ENCODE measurements at places on chromosomes 13 and 19.

GRCh38 chr19:39347332-39348164, 5.3 kb downstream of the SAMD4B start:
- DNase-seq = no peak

DNA sequence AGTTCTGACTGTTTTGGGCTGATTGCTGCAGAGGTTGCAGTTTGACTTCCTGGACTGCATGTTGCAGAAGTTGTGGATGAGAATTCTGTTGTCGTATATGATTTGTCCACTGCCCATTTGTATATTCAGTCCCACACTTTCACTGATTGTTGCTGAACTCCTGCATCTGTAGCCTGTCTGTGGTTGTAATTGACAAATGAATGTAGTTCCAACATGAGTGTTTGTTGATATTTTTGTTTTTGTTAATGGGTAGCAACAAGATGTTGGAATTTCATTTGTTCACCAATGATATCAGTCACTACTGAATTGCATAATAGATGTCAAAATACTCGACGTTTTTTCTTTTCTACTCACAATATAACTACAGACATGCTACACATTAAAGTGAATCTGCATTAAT, 533.9 kb downstream of the DCT start:
- DNase-seq = no peak

GRCh38 chr19:17473041-17473440, 2.7 kb downstream of the SLC27A1 start:
- no peak for DNase-seq

DNA sequence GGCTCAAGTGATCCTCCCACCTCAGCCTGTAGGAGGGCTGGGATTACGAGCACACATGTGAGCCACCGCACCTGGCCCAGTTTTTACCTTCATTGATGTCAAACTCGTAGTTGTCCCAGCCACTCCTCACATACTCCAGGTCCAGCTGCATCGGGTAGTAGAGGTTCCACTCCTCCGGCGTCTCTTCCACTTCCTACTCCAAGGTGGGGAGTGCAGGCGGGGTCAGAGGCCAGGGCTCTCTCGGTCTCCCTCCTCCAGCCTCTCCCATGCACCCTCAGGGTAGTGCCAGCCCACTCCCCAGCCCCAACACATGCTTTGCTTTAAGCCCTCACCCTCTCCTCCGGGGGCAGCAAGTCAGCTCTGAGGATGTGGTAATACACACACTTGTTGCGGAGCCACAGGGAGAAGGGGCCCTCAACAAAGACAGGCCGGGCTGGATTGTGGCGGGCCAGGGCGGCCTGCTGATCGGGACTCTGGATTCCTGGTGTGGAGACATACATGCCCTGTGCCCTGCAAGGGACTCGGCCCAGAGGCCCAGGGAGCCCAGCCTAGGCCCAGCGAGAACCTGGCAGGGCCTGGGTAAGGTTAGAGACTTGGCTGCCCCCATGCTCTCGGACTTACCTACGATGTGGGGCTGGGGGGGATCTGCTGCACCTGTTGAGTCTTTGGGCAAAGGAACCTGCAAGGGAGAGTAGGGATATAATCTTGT, 1.9 kb upstream of the ZNF653 start:
- DNase-seq = no peak

DNA sequence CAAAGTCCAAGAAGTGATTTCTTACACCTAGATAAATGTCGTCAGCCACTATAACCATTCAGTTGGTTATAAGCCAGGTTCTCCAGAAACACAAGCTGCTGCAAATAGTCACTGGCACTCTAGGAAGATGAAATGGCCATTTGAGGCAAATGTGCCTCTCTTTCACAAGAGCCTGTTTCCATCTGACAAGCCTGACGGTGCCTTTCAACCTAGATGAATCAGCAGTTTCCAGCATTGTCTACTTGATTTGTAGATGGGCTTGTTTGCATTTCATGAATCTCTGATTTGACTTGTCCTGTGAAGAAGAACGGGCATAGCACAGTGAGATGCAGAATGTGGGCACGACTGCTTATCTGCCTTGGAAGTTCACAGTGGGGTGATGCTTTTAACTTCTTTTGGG, 327.2 kb downstream of the LMO7 start:
- DNase-seq = no peak

DNA sequence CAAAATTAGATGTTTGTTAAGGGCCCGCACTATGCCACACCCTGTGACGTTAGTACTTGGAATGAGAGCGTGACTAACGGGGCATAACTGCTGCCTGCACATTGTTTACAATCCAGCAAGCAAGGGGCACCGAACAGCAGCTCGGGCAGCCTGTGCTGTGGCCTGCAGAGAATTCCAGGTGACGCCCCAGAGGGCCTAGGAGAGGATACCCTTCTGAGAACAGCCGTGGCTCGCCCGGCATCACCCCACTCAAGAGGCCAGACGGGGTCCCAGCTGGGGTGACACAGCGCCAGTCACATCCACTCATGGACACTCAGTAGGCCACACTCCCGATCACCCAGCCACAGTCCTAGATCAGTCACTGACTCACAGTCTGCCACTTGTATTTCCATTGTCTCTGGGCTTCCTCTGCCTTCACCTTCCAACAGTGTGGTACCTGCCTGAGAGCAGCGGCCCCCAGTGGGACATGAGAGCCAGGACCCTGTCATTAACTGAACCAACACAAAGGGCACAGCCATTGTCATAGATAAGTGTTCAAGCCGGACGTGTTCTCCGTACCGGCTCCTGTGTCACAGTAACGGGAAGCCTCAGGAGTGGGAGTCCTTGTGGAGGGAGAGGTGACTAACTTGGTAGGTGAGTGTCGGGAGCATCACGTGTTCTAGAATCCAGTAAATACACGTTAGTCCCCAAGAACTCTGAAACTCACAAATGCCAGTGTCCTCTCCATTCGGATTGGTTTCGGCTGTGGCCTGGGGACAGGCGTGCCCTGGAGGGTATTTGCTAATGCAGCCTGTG, 7.5 kb downstream of the ZNF331 start:
- no peak for DNase-seq

- DNase-seq = no peak
These were observed 98.0 kb downstream of the EDNRB start for GRCh38 chr13:77820431-77821149.

DNA sequence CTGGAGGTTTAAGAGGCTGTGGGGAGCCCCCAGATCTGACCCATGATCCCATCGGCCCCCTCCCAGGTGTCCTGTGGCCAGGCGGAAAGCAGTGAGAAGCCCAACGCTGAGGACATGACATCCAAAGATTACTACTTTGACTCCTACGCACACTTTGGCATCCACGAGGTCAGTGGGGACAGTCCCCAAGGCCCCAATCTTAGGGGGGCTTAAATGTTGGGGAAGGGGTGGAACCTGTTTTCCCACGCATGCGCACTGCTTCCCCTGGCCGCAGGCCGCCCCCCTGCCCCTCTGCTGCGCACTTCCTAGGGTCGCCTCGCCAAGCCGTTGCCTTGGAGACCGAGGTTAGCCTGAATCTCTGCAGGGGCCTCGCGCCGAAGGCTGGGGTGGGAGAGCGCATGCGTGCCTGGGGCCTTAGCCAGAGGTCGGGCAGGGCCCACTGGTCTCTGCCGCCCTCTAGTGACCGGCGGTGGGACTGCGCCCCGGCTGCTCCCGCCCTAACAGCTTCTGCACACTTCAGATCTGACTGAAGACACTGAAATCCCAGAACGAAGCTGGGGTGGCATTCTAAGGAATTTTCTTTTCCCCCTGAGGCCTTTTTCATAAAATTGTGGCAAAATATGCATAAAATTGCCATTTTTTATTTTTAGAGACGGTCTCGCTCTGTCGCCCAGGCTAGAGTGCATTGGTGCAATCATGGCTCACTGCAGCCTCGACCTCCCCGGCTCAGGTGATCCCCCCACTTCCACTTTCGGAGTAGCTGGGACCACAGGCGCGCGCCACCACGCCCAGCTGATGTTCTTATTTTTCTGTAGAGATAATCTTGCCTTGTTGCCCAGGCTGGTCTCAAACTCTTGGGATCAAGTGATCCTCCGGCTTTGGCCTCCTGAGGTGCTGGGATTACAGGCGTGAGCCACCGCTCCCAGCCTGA, 3.6 kb downstream of the PRMT1 start:
- DNase-seq = peak; percentile 84

GRCh38 chr13:44739539-44739938, 163.4 kb upstream of the TSC22D1 start:
- no peak for DNase-seq

DNA sequence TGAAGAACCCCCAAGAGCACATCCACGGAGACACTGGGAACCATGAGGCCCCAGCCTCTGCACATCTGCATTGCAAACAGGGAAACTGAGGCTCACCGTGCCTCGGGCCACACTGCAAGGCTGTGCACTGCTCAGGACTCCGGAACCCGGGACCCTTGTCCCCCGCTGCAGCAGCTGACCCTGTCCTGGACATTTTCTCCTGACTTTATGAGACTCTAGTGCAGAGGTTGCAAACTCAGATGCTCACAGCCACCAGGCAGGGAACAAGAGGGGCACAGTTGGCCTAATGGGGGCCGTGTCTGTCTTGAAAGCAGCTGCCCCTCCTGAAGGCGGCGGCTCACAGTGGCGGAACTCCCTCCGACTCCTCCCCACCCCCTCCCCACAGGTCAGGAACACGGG, 16.5 kb upstream of the IGLON5 start:
- no peak for DNase-seq

DNA sequence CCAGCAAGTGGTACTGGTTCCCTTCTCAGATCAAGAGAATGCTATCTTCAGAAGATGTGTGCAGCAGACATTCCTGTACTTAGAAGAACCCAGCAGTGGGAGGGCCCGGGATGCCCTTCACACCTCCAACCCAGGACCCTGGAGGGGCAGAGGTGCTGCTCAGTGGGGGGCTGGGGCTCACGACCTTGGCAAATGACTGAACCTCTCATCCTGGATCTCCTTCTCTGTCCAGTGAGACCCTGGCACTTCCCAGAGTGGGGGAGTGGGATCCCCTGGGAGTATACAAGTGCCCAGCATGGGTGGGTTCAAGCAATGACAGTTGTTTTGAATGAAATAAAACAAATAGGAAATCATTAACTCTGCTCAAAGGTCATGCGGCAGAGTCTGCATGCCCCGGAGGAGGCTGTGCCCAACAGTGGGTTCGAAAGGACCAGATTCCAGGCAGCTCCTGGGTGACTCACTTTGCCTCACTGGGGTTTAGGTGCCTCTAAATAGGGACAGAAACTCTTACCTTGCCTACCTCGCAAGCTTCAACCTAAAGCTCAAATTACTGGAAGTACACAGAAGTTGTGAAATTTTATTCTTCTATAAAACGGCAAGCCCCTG, 26.9 kb downstream of the GGACT start:
- DNase-seq = no peak

DNA sequence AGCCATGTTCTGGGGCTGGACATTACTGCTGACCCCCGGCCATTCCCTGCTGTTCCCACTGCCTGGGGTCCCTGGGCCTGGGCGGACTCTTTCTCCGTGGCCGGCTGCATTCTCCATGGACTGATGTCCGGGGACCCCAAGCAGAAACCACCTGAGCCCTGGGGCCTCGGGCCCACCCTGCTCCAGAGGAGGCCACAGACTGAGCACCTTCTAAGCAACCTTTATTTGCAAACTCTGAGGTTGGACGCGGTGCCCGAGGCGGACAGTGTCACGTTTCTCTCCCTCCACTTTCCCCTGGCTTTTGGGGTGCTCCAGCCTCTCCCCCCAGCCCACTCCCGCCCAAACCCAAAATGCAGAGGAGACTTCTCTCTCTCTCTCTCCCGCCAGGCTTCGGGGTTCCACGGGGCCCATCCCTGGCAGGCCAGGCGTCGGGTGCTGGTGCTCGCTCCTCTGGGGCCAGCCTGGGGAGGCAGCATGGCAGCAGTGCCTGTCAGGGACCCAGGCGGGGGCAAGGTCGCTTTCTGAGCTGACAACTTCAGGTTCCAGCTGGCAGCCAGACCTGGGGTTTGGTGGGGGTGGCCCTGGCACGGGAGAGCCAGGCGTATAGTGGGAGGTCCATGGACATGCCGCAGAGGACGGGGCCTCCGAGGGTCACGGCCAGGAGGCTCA, 2.3 kb upstream of the C19orf25 start:
- no peak for DNase-seq

DNA sequence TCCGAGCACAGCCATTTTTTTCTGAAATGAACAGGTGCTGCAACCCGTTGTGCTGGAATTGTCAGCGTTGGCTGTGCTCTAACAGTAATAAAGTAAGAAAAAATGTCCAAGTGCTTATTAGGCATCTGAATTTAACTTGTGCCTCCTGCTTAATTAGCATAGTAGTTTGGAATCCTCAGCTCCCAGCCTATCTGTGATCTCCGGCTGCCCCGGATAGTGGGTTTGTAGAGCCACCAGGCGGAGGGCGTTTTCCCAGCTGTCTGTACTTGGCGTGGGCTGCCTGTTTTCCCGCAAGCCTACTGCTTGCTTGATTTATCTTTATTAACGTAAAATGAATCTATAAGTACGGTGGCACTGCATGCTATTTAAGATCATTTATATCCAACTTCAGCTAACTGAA, 137.9 kb downstream of the MTUS2 start:
- DNase-seq = no peak

GRCh38 chr13:29802621-29803020, 47.8 kb downstream of the UBL3 start:
- no peak for DNase-seq

- no peak for DNase-seq
These were observed 359.3 kb downstream of the TDRD3 start for GRCh38 chr13:60756306-60756705.

DNA sequence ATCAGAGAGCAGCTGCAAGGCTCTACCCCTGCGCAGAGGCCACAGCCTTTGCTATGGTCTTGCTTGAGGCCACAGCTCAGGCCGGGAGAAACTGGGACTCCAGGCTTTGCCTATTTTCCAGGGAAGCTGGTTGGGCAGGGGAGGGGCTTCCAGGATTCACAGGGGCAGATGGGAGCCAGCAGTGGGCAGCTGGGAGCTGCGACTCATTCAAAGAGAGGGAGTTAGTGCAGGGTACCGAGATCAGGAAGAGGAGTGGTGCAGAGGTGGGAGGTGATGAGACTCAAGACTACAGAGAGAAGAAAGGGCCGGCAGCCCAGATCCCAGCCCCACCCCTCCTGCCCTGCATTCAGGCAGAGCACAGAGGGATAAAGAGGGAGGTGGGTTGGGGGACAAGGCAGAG, 12.1 kb downstream of the ADGRE5 start:
- no peak for DNase-seq

- no peak for DNase-seq
These were observed 65.3 kb downstream of the GPR12 start for GRCh38 chr13:26695360-26695705.

- DNase-seq = peak; percentile 46
These were observed 640 bp downstream of the ZSCAN5A start for GRCh38 chr19:56314018-56314380.

DNA sequence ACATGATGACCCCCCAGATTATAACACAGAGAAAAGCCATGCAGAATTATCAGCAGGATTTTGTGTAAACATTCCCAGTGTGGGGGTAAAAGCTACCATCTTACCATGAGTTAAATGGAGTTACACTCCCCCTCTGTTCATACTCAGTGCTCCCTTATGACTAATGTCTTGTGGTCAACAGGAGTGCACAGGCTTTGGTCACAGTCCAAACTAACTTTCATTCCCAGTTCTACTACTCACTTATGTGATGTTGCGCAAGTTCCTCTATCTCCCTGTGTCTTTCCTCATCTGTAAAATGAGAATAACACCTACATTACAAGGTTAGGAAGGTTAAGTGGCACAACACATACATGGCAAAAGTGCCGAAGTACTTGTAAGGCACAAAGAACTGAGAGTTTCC, 277.9 kb downstream of the RBM26 start:
- DNase-seq = no peak

GRCh38 chr19:33828266-33829075, 31.8 kb downstream of the KCTD15 start:
- no peak for DNase-seq

GRCh38 chr13:53545340-53545941, 516.8 kb downstream of the OLFM4 start:
- no peak for DNase-seq
